Lower lobe of right lung (tissue), 2 donors: ENCODE measurements at places on chromosomes 4 and X. TPM values are rescaled to one million over a fixed set of nuclear protein-coding genes. Genes with fewer than 3 reads are reported as not detected.

DNA sequence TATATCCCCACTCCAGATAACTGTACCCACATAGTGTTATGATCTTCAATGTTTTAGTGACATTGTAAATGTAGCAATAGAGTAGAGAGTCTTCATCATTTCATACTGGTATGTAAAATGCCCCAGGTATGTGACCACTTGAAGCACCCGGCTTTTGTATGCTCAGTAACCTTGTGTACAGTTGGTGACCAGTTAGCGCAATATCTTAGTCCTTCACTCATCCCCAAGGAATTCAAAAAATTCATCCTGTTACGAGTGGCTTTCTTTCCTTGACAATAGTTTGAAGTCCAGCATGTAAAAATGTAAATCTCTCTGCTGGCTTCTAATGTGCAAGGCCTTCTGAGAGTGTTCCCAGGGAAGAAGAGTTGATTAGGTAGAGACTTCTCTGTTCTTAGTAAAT, 145.6 kb downstream of the ARX start:
- no peaks in the 10 kb centered on the region for H3K4me1 ChIP-seq
- H3K27me3 ChIP-seq, result no peaks in the 10 kb centered on the region
- H3K36me3 ChIP-seq, result no peaks in the 10 kb centered on the region

DNA sequence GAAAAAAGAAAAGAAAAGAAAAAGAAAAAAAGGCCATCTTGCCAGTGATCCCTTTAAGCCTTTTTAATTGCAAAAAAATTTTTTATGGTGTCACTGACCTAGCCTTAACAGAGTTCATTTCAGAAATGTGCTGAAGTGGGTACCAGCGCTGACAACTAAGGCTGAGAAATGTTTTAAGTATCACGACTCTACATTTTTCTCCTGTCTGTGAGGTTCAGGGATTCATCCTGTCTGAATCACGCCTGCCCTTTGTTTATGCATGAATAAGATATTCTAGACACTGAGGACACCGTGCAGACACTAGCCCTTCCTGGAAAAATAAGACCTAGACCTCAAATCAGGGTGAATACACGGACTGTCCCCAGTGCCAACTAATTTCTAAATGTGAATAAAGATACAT, 154.4 kb upstream of the NOCT start:
- no peaks in the 10 kb centered on the region for H3K27me3 ChIP-seq
- H3K4me1 ChIP-seq, result no peaks in the 10 kb centered on the region
- no peak overlapping the region for H3K27ac ChIP-seq
- no peak overlapping the region for H3K4me3 ChIP-seq
- no peak for DNase-seq

DNA sequence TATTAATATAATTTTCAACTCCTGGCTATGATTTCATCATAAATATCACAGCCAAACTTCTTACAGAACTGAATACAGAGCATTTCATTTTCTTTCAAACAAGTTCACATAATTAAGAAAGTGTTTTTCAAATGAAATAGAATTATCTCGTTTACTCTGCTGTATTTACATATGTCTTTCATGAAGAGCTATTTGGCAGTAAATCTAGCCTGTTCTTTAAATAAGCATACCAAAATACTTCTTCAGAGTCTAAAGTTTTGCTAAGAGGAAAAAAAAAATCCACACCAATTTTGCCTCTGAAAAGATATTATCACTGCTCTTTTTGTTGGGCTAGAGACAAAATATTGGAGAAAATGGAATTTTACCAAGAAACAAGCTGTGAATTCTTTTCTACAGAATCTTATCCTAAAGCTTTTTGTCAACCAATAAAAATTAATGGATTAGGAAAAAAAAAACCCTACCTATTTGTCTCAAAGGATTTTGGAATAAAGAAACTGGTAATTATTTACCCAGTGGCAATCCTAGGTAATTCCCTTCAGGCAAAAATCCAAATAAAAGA, 287.9 kb upstream of the NR3C2 start:
- H3K27ac ChIP-seq, result no peak overlapping the region
- H3K4me1 ChIP-seq, result no peaks in the 10 kb centered on the region
- DNase-seq, result no peak
- H3K4me3 ChIP-seq, result no peak overlapping the region

DNA sequence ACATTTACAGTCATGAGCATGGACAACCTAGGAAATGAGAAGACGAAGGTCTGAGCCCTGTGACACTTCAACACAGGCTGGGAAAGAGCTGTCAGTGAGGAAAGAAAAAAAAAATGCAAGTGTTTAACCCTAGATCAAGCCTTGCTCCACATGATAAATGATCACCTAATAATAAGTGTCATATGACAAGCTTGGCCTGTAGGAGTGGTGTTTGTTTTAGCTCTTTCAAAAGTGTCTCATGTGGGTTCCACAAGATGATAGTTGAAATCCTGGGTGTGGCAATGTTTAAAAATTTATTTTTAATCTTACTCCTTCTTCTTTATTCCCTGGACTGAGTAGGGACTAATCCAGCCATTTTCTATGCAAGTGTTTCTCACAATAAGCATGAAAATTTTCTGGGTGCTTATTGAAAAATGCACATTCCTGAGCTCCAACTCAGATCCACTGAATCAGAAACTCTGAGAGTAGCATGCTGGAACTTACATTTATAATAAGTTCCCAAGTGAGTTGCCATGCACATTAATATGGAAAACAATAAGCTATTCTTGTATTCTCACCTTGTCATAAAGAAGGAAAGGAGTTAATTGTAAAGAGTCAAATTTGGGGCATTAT, 138.3 kb downstream of the AREG start:
- H3K36me3 ChIP-seq, result no peaks in the 10 kb centered on the region
- no peak overlapping the region for H3K4me3 ChIP-seq
- H3K27ac ChIP-seq, result no peak overlapping the region
- no peak for DNase-seq
- H3K4me1 ChIP-seq, result peaks cover 6% of the 10 kb centered on the region

GRCh38 chr4:23333556-23333945, 556.3 kb downstream of the PPARGC1A start:
- no peaks in the 10 kb centered on the region for H3K27me3 ChIP-seq
- H3K4me3 ChIP-seq, result no peak overlapping the region
- H3K36me3 ChIP-seq, result no peaks in the 10 kb centered on the region
- DNase-seq, result no peak

- DNase-seq, result no peak
- no peak overlapping the region for H3K27ac ChIP-seq
- no peak overlapping the region for H3K4me3 ChIP-seq
- H3K27me3 ChIP-seq, result no peaks in the 10 kb centered on the region
- H3K36me3 ChIP-seq, result peaks cover 9% of the 10 kb centered on the region
Measured at GRCh38 chr4:71020611-71021010, 27.2 kb downstream of the DCK start.

GRCh38 chr4:185623444-185624258, 88.3 kb upstream of the PDLIM3 start:
- H3K4me3 ChIP-seq, result no peak overlapping the region
- no peak for DNase-seq
- H3K27me3 ChIP-seq, result no peaks in the 10 kb centered on the region
- H3K4me1 ChIP-seq, result no peaks in the 10 kb centered on the region
- H3K27ac ChIP-seq, result no peak overlapping the region

DNA sequence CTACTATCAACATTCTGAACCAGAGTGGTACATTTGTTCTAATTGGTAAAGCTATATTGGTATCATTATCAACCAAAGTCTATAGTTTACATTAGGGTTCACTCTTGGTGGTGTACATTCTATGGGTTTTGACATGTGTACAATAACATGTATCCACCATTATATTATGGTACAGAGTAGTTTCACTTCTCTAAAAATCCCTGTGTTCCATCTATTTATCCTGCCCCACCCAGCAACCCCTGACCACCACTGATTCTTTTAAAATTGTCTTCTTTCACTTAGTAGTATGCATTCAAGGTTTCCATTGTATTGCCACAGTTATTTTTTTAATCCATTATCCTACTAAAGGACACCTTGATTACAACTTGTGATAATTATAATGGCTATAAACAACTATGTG, 15.3 kb upstream of the TMPRSS11D start:
- no peak overlapping the region for H3K4me3 ChIP-seq
- no peaks in the 10 kb centered on the region for H3K36me3 ChIP-seq
- no peak for DNase-seq
- H3K27me3 ChIP-seq, result no peaks in the 10 kb centered on the region

DNA sequence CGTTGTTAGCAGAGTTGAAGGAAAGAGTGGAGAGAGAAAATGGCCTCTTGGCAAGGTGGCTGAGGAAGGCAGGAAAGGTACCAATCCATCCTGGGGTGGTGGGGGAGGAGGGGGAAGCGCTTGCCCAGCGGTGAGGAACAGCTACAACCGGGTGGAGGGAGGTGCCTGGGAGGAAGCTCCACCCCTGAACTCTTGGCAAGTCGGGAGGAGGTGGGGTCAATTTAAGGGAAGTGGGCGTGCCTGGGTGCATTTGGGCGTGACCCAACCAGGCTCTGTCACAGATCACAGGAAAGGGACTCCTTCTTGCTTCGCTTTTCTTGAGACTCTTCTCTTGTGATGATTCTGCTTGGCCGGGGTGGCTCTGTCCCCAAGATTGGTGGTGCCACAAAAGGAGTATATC, 41.7 kb downstream of the BCORL1 start:
- peaks cover 67% of the 10 kb centered on the region for H3K36me3 ChIP-seq

- DNase-seq, result peak; percentile 84
- no peaks in the 10 kb centered on the region for H3K36me3 ChIP-seq
- peak within 1 kb of the TSS; percentile 67 for H3K4me3 ChIP-seq
Measured at GRCh38 chrX:48071064-48071985, at the start of gene ZNF630. TSS of gene ZNF630 (minus strand) at chrX:48071640. CDS start at chrX:48066886, 4,754 bp downstream.

DNA sequence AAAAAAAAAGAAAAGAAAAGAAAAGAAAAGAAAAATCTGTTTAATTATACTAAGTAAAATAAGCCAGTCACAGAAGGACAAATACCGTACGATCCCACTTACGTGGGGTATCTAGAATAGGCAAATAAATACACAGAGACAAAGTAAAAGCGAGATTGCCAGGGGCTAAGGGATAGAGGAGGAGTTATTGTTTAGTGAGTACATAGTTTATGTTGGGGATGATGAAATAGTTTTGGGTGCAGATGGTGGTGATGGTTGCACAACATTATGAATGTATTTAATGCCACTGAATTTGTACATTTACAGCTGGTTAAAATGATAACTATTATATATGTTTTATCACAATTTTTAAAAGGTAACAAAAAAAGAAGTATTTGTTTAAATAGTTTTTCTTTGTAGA, 7.1 kb downstream of the CA5B start:
- H3K4me3 ChIP-seq, result no peak overlapping the region
- DNase-seq, result no peak
- H3K4me1 ChIP-seq, result peaks cover 1% of the 10 kb centered on the region
- no peaks in the 10 kb centered on the region for H3K27me3 ChIP-seq
- H3K36me3 ChIP-seq, result no peaks in the 10 kb centered on the region

DNA sequence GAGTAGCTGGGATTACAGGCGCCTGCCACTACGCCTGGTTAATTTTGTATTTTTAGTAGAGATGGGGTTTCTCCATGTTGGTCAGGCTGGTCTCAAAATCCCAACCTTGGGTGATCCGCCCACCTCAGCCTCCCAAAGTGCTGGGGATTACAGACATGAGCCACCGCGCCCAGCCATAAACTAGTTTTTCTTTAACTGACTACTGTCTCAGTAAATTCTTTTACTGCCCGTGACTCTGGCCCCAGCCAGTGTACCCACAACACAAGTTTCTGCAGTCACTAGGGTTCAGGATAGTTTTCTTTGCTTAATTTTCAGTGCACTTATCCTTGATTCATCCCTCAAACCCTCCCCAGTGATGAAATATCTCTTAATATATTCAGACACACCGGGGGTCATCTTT, 8.3 kb downstream of the SHROOM2 start:
- no peak for DNase-seq
- H3K4me1 ChIP-seq, result no peaks in the 10 kb centered on the region
- no peaks in the 10 kb centered on the region for H3K36me3 ChIP-seq
- H3K4me3 ChIP-seq, result no peak overlapping the region
- H3K27ac ChIP-seq, result no peak overlapping the region
- H3K27me3 ChIP-seq, result no peaks in the 10 kb centered on the region

GRCh38 chr4:94530073-94530472, 78.3 kb downstream of the PDLIM5 start:
- DNase-seq, result no peak
- no peaks in the 10 kb centered on the region for H3K36me3 ChIP-seq
- H3K27me3 ChIP-seq, result no peaks in the 10 kb centered on the region
- H3K27ac ChIP-seq, result no peak overlapping the region
- peaks cover 41% of the 10 kb centered on the region for H3K4me1 ChIP-seq

DNA sequence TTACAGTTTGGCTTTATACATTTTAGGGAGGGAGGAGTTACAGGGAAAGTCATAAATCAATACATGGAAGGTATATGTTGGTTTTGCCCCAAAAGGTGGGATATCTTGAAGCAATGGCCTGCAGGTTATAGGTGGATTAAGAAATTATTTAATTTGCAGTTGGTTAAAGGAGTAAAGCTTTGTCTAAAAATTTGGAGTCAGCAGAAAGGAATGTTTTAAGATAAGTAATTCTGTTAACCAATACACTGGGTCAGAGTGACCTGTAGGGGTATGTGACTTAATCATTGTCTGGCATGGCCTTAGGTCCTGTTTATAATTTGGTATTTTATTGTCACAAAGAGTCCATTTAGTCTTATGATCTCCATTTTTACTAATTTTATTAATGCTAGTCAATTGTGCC, 115.0 kb downstream of the AGTR2 start:
- no peaks in the 10 kb centered on the region for H3K36me3 ChIP-seq
- H3K27ac ChIP-seq, result no peak overlapping the region
- no peak overlapping the region for H3K4me3 ChIP-seq
- no peak for DNase-seq
- no peaks in the 10 kb centered on the region for H3K27me3 ChIP-seq

GRCh38 chr4:11954093-11954492, 525.4 kb upstream of the HS3ST1 start:
- no peaks in the 10 kb centered on the region for H3K27me3 ChIP-seq
- DNase-seq, result no peak
- H3K36me3 ChIP-seq, result no peaks in the 10 kb centered on the region
- H3K27ac ChIP-seq, result no peak overlapping the region
- no peak overlapping the region for H3K4me3 ChIP-seq

GRCh38 chr4:3498901-3499510, 33.2 kb downstream of the LRPAP1 start:
- peaks cover 14% of the 10 kb centered on the region for H3K36me3 ChIP-seq
- H3K4me3 ChIP-seq, result no peak overlapping the region
- peaks cover 18% of the 10 kb centered on the region for H3K27me3 ChIP-seq
- H3K4me1 ChIP-seq, result no peaks in the 10 kb centered on the region
- no peak for DNase-seq

DNA sequence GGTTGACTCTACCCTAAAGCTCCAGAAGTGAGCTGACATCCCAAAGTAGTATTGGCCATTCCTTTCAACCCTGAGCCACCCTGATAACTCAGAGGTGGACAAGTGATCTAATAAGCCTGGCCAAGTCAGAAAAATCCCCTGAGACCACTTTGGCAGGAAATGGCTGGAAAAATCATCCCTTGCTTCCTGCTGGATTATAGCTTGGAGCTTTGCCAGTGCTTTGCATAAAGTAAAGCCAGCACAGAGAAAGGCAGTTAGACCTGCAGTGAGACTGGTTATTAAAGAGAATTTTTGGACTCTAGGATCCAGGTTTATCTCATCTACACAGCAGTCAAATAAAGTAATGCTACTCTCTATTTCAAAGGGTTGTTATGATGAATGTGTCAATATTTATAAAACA, 6.4 kb downstream of the CXCL3 start:
- no peaks in the 10 kb centered on the region for H3K27me3 ChIP-seq

Gene GRIA3
- 0.47 TPM for total RNA-seq

Gene NSUN7
- 9.2 TPM for total RNA-seq

Gene C4orf50
- total RNA-seq, result 0.09 TPM

Gene MND1
- total RNA-seq, result 0.83 TPM

Gene NOX1
- not detected for total RNA-seq

Gene FAM133A
- total RNA-seq, result not detected

Gene PTCHD1
- total RNA-seq, result 0.83 TPM

Gene GRIA2
- total RNA-seq, result not detected

Gene ARMCX1
- total RNA-seq, result 18.8 TPM

Gene CCKAR
- not detected for total RNA-seq

Gene AMBN
- not detected for total RNA-seq

Gene VEGFC
- total RNA-seq, result 16.1 TPM

Gene GAGE13
- not detected for total RNA-seq
